Activated T-helper 2 cell treated with anti-CD3 and anti-CD28 coated beads, Interferon-gamma antibody, Interleukin-2, Interleukin-4, amounts not matched to agents 10 μg/mL and 5 μg/mL and 100 μg/mL, durations not matched to agents 14 hours and 24 hours and 36 hours (primary cell): ENCODE measurements at places on chromosomes 5 and 9. TPM values are rescaled to one million over a fixed set of nuclear protein-coding genes. Genes with fewer than 3 reads are reported as not detected.

MELK gene
- total RNA-seq = 56.3 and 57.9 TPM in 2 replicates

GRCh38 chr9:114834386-114834785 lies 28.5 kb upstream of the TNFSF15 start:
- no peak for DNase-seq

- no peak for DNase-seq
Measured at GRCh38 chr9:134987376-134987775, 69.7 kb upstream of the FCN1 start.

GRCh38 chr5:140481758-140482157 lies 65.7 kb upstream of the EIF4EBP3 start:
- no peak for DNase-seq

ISOC1 gene
- 26.6 and 28.1 TPM in 2 replicates for total RNA-seq

GRCh38 chr5:174064171-174064570 lies 18.7 kb downstream of the NSG2 start:
- DNase-seq = no peak

F2RL2 gene
- 0.05 and 0.09 TPM in 2 replicates for total RNA-seq

GRCh38 chr9:95284162-95285080 lies 33.1 kb downstream of the FANCC start:
- DNase-seq = no peak

NR2F1 gene
- not detected in 2 replicates for total RNA-seq

- no peak for DNase-seq
Measured at GRCh38 chr9:94937214-94937903, 210.9 kb downstream of the AOPEP start.

SLC45A2 gene
- total RNA-seq = not detected in 2 replicates

- DNase-seq = no peak
Measured at GRCh38 chr9:81377320-81377719, 312.0 kb downstream of the TLE1 start.

- no peak for DNase-seq
Measured at GRCh38 chr9:78559449-78559885, 262.5 kb downstream of the PSAT1 start.

PRR7 gene
- 12.1 and 13.0 TPM in 2 replicates for total RNA-seq

ZNF474 gene
- not detected in 2 replicates for total RNA-seq

UBE2D2 gene
- total RNA-seq = 249 and 262 TPM in 2 replicates
